ENCODE measurements at places on chromosomes 16 and 17. TPM values are rescaled to one million over a fixed set of nuclear protein-coding genes. Genes with fewer than 3 reads are reported as not detected.
A peak's percentile ranks its signal among the peaks of the same experiment; 100 is the strongest.

DNA sequence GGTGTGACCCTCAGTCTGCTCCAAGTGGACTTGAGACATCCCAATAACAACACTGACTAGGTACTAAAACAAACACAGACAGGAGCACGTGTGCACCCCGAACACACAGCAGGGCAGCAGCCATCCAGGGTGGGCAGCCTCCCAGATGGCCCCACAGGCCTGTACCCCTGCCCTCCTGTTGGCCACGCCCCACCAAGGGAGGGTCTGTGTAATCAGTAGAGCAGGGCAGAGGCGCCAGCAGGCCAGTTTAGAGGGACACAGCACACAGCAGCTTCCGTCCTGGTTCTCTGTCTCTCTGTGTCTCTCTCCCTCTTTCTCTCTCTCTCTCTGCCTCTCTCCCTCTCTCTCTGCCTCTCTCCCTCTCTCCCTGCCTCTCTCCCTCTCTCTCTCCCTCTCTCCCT is 21.4 kb downstream of the ACTG1 start:
- DNase-seq: no peak

DNA sequence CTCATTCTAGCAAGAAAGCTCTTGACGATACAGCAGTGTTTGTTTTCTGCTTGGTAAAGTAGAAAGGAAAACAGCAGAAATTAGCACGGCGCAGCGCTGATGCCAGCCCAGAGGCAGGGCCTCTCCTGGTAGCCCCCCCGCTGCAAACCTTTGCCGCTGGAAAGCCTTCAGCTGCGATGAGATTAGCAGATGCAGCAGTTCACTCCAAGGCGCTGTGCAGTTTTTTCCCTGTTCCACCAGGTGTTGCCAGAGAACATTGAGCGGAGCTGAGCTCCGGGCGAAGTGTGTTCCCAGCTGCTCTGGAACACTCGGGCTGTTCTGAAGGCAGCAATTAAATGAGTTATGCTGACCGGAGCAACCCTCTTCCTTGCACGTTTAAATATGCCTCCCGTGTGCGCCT is 72.5 kb downstream of the RBFOX1 start:
- peak; percentile 59 for DNase-seq

- no peak for DNase-seq
Observed at GRCh38 chr17:82483204-82483660, 24.7 kb downstream of the NARF start.

DNA sequence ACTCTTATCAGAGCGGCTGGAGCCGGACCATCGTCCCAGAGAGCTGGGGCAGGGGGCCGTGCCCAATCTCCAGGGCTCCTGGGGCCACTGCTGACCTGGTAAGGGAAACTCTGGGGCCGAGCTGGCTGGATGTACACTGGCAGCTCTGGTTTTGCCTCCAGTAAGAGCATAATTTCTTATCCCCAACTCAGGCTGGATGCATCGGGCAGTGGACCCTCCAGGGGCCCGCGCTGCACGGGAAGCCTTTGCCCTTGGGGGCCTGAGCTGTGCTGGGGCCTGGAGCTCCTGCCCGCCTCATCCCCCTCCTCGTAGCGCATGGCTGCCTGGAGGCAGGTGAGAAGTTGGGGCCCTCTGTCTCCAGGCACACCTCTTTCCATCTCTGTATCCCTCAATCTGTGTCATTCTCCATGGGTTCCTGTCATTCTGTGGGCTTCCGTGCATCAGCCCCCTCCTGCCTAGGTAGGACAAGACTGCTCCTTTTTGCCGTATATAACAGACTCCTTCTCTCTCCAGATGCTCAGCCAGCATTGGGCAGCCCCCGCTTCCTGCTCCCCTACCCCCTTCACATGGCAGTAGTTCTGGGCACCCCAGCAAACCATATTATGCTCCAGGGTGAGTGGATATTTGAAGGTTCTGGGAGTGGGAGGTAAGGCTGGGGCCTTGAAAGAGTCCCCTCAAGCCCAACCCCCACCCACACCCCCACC is 9.4 kb upstream of the TMEM88 start:
- DNase-seq: no peak

DNA sequence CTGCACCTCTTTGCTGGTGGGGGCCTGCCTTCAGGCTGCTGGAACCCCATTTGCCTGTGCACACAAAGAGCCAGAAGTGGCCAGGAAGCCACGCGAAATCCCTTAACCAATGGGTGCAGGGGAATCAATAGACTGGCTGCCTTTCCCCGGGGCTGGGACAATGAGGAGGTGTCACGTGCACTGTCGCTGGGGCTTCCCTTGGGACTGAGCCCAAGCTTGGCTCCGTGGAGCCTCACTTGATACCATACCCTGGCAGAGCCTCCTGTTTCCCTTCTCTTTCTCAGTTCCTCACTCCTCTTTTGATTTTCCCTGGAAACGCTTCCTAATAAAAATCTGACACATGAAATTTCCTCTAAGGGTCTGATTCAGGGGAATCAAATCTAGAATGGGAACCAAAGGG is 38.8 kb upstream of the C16orf82 start:
- no peak for DNase-seq

DNA sequence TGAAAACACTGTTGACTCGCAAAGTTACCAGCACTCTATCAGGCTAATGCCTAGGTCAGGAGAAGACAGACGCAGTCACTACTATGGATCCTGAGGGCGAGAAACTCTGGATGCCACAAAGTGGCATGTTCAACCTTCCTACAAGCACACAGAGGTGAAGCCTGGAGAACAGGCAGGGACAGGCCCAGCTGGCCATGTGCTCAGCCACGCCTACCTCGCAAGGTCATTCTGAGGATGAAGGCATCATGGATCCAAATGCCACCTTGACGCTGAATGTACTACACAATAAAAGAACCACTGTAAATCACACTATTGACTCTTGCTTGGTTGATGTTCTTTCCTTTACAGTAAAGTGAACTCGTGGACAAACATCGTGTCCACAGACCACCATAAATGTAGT is 85.8 kb downstream of the ANKRD11 start:
- no peak for DNase-seq

GRCh38 chr16:67086822-67087221 is 22.9 kb upstream of the PHAF1 start:
- DNase-seq: no peak

DNA sequence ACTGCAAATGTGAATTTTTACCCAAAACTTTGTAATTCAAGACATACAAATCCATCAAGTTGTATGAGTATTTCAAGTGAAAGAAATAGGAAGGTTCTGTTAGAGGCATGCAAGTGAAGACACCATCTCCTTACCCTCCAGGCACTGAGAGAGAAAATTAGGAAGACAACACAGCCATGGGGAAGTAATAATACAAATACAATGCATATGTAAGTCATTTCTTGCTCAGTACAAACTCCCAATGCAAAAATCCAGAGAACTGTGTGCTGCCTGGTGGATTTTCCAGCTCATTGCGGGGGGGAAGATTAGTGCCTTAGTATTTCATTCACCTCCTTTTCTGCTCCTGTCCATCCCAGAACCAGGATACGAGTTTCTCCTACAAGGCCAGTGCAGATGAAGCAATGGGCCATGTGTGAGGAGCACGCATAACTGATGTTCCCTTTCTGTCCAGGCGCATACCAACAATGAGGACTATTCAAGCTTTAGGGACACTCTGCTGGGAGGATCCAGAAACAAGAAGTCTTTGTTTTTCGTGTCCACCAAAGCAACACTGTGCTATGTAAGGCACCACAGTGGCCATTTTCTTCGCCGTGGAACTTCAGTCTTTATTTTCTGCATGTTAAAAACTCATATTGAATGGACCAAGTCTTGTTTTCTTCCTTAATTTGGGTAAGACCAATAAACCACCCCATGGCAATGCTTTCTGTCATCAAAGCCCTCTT is 143.7 kb upstream of the RCVRN start:
- DNase-seq: no peak

DNA sequence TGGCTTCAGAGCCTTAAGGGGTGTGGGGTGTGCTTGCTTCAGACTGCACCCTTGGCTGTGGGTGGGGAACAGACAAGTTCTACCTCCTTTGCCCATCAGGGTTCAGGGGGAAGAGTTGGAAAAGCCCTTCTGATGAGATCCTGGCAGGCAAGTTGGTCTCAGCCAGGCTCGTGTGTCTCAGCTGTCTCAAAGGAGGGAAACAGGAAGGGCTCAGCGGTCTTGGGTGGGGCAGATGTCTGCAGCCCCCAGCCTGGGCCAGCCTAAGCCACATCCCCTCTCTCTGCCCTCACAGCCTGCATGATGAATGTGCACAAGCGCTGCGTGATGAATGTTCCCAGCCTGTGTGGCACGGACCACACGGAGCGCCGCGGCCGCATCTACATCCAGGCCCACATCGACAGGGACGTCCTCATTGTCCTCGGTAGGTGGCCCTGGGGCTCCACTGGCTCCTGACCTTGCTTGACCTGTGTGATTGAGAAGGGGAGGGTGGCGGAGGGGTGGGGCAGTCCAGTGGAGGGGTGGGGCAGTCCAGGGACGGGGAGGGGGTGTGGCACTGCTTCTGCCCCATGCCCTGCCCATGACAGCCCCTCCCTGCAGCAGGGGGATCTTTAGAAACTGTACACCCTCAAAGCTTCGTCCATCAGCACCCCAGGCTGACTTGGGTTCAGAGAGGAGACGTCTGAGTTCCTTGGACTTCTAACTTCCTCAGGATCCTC is 199.5 kb downstream of the PRKCB start:
- no peak for DNase-seq

GRCh38 chr17:68034452-68034776 is 1.1 kb upstream of the KPNA2 start:
- DNase-seq: no peak

DNA sequence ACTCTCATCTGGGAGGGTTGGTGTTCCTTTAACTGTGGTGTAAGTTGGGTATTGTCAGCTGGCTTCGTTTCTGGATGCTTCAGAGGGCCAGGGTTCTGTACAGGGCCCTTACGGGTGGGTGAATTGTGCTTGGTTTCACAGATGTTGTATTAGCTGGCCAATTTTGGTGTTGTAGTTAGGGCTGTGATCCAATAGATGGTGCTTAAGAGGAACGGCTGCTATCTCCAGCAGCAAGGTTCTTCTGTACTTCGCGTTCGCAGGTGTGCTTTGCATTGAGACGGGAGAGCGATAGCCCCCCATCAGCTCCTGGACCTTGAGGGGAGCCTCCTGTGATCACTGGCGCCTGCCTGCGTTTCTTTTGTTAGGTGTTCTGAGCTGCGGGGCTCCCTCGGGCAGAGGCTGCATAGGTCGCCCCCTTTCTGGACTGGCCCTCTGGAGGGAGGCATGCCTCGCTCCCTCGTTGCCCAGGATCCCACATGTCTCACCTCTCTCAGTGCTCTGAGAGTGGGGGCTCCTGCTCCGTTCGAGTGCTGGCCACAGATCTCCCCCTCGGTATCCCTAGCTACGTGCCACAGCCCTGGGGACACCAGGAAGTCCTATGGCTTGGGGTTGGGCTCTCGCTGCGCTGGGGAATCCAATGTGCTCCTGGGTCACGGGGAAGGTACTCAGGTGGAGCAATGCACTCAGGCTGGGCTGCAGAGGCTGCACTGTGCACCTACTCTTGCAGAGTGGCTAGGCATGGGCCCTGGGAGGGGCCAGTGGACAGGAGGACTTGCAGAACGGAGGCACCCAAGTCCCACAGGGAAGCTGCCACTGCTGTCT is 837 bp upstream of the PRDM7 start:
- no peak for DNase-seq

GRCh38 chr16:31868691-31869167 is 4.9 kb upstream of the ZNF267 start:
- DNase-seq: peak; percentile 42

GRCh38 chr17:5800646-5801045 is 216.3 kb upstream of the NLRP1 start:
- no peak for DNase-seq

GRCh38 chr17:19533718-19534561 is at the start of gene SLC47A1:
Gene SLC47A1, plus strand, starts transcription at chr17:19533854. Its CDS starts 86 bp downstream, at chr17:19533940.
- no peak for DNase-seq

GRCh38 chr17:6755731-6756184 is at the start of gene XAF1:
Gene XAF1, plus strand, starts transcription at chr17:6756046. Its CDS starts 33 bp downstream, at chr17:6756079.
- no peak for DNase-seq

DNA sequence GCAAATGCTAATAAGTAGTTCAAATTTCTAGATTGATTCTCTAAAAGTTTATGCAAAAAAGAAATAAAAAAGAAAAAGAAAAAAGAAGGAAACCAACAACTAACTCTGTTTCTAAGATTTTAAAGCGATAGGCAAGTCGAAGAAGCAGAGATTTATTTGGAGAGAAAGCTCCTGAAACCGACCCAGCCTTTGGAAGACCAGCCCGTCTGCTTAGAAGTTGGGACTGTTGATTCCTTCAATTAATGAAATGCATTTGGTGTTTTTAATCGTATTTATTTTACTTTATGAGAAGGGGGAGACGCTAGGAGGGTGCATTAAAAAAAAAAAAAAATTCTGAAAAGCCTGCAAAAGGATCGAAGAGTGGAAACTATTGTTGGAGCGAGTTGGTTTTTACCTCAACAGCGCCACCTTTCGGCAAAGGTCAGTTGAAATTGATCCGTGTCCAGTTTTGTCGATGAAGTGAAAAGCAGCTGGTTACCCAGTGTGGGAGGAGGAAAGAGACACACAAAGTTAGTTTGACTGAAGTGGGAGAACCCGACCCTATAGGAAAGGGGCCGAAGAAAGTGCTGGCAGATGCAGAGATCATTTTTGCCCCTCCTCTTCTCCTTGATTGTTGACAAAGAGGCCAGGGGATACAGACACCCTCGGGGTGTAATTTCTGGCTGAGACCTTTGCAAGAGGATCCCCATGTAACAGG is 1.5 kb upstream of the MAF start:
- no peak for DNase-seq

DNA sequence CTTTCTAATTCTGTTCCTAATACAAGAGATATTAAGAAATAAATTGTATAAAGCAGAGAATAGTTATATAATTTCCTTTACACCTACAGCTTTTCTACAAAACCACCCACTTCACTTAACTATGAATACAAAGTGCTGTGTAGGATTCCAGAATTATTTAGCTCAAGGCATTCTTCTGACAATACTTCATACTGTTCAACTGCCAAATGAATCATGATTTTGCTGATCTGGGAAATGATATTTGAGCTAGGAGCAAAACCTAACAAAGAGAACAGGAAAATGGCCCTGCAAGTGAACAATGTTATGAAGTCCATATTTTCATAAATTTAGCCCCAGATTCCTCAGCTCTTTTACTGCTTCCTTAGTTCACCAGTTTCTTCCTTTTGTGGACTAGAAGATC is 12.9 kb downstream of the BBS2 start:
- no peak for DNase-seq

The ACSM5 gene
- 7.3 TPM for polyA plus RNA-seq

The RHBDL3 gene
- polyA plus RNA-seq: 1.8 TPM

The MRPS34 gene
- 69.5 TPM for polyA plus RNA-seq

The CCL14 gene
- 14.6 TPM for polyA plus RNA-seq

The LAT gene
- polyA plus RNA-seq: 11.1 TPM

The WWP2 gene
- 54.6 TPM for polyA plus RNA-seq

Data from left renal cortex interstitium (tissue), 4 donors.